NCI-H2081 treated with DMSO at 0.1 percent for 48 hours (cell line): ENCODE measurements at places on chromosomes 11 and 22.

- DNase-seq: no peak
These were observed at the start of gene IRAG1 for GRCh38 chr11:10693509-10694081. Gene IRAG1 (minus strand): TSS chr11:10693755. CDS start chr11:10693602, 153 bp downstream.

GRCh38 chr11:69923196-69923595 lies 104.0 kb upstream of the FGF3 start:
- no peak for DNase-seq

GRCh38 chr22:47384977-47385376 lies 622.5 kb downstream of the TBC1D22A start:
- DNase-seq: no peak

GRCh38 chr22:23060612-23061400 lies 9.5 kb upstream of the GNAZ start:
- no peak for DNase-seq

GRCh38 chr11:57900320-57900719 lies 123.4 kb upstream of the OR9Q1 start:
- DNase-seq: no peak

- DNase-seq: no peak
These were observed 266.7 kb downstream of the TMEM135 start for GRCh38 chr11:87304412-87304811.

DNA sequence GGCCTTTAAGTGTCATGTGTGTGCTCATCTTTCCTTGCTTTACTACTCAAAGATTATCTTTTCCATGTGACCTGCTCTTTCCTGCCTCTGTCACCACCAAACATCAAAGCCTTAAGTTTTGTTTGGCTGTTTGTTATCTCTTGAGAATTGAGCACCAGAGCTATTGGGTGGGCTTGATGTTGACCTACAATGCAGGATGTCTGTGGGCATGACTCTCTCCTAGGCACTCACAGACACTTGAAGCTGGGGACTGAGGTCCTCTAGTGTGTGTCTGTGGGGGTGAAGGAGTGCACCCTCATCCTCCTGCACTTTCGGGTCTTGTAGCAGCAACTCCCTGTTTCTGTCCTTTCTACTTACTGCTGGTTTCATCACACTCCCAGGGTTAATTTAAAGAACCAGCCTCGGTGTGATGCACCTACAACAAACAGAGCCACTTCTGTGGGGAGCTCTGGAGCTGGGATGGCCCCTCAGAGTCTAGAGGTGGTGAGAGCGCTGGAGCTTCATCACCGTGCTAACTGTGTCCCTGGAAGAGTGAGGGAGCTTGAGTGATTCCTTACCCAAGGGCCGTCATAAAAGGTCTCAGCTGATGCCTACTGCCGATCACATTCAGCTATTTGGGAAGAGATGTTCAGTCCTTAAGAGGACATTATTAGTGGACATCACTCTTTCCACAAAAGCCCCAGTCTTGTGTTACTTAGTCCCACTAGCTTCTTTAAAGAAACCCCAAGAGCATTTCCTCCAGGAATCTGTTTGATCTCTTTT lies 56.3 kb downstream of the LRRC74B start:
- DNase-seq: no peak

DNA sequence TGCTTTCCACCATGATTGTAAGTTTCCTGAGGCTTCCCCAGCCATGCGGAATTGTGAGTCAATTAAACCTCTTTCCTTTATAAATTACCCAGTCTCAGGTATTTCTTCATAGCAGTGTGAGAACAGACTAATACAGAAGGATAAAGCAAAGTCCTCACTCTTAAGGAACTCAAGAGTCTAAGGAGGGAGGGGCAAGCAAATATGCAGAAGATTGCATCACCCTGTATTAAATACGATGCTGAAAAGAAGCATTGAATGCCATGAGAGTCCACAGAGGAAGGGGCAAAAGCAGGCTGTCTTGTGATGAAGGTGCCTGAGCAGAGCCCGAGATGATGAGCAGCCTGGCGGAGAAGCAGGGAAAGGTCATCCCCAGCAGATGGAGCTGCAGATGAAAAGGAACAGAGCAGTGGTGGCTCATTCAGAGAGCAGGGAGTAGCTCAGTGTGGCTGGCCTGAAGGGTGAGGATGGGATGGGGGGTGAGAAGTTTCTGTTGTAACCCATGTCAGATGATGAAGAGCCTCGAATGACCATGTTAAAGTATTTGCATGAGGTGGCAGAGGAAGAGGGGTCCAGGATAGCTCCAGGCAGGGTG lies 6.3 kb upstream of the IZUMO1R start:
- DNase-seq: no peak

- DNase-seq: no peak
These were observed 6.9 kb downstream of the DPAGT1 start for GRCh38 chr11:119094816-119095065.

DNA sequence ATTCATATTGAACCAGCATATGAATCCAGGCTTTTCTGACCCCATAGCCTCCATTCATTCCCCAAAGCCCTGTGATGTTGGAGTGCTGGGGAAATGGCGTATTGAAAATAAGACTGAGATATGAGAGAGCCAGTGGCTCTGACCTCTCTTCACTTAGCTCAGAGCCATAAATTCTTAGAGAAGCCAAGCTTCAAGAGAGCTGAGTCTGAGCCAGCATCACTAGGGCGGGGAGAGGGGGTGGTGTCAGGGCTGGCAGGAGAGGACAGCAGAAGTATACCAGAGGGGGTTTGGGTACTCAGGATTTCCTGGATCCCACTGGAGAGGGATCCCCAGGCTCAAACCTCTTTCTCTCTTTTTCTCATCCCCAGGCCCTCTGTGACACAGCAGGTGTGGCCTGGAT lies 16.7 kb upstream of the MOGAT2 start:
- no peak for DNase-seq

DNA sequence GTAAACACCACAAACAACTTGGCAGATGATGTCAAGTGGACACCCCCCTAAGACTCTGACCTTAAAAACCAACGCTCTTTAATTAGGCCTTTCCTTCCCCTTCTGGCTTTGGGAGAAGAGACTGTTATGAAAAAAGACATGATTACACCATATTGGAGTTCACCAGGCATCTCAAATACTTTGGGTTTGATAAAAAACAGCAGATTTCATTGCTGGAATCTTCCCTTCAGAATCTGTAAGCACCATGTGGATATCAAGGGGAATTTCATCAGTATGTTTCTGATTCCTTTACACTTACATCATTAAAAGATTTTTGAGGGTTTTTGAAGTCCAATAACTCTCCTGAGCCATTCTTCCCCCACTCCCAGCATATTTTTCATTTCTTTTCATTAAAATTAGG lies 85.6 kb downstream of the KIRREL3 start:
- DNase-seq: no peak

DNA sequence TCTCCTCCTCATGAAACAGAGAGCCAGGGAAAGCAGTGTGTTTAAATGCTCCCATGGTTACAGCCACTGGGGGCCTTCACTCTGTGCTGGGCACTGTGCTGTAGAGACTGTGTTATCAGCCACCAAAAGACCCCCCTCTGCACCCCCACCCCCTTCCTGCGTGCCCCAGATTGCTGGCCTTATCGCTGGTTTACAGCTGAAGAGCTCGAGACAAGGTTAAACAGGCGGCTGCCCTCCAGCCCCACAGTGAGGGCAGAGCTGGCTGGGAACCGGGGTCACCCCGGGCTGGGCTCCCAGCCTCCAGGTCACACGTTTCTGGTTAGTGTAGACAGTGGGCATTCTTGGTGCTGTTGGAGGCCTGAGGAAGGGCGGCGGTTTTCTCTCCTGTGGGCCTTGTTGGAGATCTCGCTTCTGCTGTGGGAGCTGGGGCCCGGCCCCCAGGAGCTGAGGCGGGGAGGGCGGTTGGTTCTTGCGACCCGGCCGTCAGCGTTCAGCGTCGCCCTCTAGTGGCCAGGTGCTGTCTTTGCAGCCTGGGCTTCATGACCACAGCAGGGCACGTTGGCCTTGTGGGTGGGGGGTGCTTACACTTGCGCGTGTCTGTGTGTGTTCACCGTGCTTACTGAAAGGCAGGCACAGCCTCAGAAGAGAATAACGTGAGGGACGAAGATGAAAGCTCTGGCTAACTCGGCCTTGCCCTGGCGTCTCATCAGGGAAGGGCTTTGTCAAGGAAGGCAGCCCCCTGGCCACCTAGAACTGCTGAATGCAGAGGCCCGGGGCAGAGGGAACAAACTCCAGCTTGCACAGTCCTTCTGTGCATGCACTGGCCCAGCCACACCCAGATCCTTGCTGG lies 40.8 kb downstream of the TBC1D22A start:
- no peak for DNase-seq

- no peak for DNase-seq
These were observed 1.4 kb upstream of the EMSY start for GRCh38 chr11:76443268-76443980.

- DNase-seq: no peak
These were observed 647.6 kb downstream of the BRD1 start for GRCh38 chr22:49179886-49180682.

GRCh38 chr11:927871-928270 lies 2.2 kb downstream of the AP2A2 start:
- no peak for DNase-seq

GRCh38 chr11:12503039-12503484 lies 125.7 kb downstream of the PARVA start:
- no peak for DNase-seq

- DNase-seq: no peak
These were observed 19.2 kb downstream of the NTM start for GRCh38 chr11:131389582-131389981.

GRCh38 chr11:3807909-3808860 lies at the start of gene PGAP2:
Gene PGAP2 (plus strand): TSS chr11:3808560. CDS start chr11:3811260, 2,700 bp downstream.
- no peak for DNase-seq

DNA sequence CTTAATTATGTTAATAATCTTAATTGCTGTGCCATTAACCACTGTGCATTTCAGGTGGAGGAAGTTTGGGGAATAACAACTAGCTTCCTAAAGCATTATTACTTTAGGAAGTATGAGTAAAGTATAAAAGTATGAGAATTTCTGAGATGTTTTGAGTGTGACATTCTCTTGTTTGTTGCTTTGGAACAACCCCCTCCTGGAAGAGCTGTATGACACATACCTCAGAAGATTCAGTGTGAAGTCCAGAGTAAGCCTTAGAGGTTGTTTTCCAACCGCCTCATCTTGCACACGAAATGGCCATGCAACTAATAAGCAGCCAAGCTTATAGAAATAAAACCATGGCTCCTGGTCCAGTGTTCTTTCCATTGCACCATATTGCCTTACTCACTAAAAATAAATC lies 21.7 kb downstream of the CCDC81 start:
- no peak for DNase-seq

DNA sequence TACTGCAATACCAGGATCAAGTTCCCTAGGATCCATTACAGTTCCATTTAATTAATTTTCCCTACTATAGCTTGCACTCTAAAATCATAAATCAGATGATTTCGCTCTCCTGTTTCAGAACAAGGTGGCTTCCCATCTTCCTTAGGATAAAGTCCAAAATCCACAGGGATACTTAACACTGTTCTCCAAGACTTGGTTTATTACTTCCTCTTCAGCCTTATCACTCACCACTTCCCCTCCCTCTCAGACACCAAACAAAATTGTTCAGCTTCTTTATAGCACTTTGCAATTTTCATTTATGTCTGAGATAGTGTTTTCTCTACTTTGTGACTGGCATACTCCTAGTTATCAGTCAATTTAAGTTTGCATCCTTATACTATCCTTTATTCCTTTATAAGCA lies 124.6 kb downstream of the GRIA4 start:
- DNase-seq: no peak

DNA sequence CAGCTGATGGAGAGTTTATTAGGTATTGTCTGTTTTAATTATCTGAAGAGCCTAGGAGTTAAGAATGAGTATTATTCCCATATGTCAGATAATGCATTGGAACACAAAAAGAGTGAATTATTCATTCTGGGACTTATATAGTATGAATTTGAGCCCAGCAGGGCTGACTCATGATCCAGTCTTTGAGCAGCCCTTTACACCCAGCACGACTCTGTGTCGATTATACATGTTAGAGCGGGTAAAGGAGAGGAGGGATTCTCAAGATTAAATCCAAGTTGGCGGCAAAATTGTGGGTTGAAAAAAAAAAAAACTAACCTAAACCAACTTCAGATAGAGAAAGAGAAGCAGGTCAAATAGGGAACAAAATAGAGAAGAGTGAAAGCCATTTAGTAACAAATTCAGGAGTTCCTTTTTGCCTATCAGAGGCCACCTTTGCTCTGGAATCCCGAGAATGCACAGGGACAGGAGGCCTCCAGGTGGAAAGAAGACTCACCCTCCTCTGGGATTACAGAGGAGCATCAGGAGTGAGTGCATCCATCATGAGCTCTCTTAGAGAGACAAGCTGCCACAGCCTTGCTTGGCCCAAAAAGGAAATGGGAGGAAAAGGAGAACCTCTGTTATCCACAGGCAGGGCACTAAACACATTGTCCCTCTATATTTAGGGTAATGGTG lies 3.1 kb downstream of the MRGPRX1 start:
- DNase-seq: no peak

DNA sequence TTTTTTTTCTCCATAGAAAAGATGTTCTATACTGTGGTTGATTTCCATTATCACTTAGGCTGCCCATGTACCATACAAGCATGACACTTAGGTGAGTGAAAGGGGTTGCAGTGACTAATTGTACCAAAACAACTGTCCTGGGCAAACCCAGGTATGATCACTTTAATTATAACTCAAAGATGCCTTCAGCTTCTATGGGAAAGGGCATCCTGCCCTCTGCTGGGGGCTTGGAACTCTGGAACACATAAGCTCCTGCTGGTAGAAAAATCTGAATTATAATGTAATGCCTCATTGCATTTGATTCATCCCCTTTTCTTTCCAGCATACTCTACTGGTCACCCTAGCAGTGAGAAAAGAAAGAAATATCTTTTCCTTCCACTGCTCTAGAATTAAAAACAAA lies 206.3 kb downstream of the DDX10 start:
- DNase-seq: no peak

DNA sequence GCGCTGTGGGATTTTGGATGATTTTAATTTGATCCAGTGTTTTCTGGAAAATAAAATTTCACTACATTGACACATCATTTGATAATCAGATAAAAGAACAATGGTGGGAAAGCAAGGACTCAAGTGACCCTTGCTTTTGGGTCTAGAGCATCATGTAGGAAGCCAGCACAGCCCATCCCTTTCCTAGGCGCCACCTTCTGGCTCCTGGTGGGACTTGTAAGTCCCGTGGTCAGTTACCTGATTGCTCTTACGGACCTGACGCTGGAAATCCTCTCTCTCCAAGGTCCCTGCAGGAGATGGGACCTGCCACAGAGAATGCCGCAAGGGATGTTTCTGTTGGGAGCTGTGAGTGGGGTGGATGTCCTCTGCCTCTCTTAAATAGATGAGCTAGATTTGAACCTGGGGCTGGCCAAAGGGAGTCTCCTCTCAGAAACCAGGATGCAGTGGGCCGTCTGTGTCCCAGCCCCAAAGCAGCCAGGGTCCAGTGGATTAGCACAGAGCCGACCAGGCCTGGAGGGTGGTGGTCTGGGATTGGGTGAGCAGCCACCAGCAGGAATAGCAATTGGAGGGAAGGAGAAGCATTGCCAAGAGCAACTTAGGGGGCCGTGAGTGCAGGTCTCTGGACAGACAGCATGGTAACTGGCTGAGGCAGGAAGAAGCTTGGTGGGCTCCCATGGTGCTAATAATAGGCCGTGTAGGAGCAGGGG lies 21.7 kb downstream of the TIMP3 start:
- no peak for DNase-seq

GRCh38 chr11:64036087-64037026 lies 626 bp downstream of the FLRT1 start:
- no peak for DNase-seq

- DNase-seq: no peak
These were observed 5.8 kb downstream of the POLDIP3 start for GRCh38 chr22:42608823-42609361.
